ENCODE measurements at places on chromosomes 4 and X. TPM values are rescaled to one million over a fixed set of nuclear protein-coding genes. Genes with fewer than 3 reads are reported as not detected.

The XAGE1A gene
- not detected for total RNA-seq

The CT45A1 gene
- not detected for total RNA-seq

The CENPE gene
- total RNA-seq, result 2.2 TPM

The SYAP1 gene
- total RNA-seq, result 23.3 TPM

The MAB21L2 gene
- 3.4 TPM for total RNA-seq

The NSUN7 gene
- total RNA-seq, result 1.3 TPM

The TKTL2 gene
- total RNA-seq, result 0.09 TPM

- no peak for DNase-seq
Measured at GRCh38 chrX:30364229-30364628, 55.0 kb upstream of the NR0B1 start.

GRCh38 chr4:84957514-84958420 is 8.7 kb downstream of the WDFY3 start:
- no peak for DNase-seq

- no peak for DNase-seq
Measured at GRCh38 chr4:87409420-87409939, 12.9 kb upstream of the NUDT9 start.

DNA sequence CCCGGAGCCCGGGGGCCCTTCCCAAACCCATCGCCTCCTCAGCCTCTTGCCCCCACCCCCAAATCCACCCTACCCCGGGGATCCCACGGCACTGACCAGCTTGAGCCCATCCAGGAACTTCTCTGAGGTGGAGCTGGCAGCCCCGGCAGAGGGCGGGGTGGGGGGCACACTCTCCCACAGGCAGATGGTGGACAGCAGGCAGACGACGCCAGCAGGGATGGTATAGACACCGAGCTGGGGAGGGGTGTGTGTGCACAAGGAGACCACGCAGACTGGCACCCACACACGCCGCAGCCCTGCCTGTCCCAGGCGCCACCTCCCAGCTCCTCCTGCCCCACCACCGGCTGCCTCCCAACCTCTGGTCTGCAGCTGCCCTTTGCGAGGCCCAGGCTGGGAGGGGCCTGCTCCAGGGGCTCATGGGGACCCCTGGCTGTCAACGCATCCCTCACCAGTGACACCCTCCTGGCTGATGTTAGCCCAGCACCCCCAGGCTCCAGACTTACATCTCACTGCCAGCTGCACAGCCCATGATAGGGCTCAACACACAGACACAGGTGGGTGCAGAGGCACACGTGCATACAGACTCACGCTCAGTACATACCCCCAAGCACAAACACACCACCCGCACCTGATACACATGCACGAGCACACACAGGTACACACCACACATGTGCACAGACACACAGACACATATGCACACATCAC is 4.2 kb downstream of the SLC49A3 start:
- no peak for DNase-seq

GRCh38 chrX:86237482-86237881 is 89.2 kb downstream of the DACH2 start:
- no peak for DNase-seq

DNA sequence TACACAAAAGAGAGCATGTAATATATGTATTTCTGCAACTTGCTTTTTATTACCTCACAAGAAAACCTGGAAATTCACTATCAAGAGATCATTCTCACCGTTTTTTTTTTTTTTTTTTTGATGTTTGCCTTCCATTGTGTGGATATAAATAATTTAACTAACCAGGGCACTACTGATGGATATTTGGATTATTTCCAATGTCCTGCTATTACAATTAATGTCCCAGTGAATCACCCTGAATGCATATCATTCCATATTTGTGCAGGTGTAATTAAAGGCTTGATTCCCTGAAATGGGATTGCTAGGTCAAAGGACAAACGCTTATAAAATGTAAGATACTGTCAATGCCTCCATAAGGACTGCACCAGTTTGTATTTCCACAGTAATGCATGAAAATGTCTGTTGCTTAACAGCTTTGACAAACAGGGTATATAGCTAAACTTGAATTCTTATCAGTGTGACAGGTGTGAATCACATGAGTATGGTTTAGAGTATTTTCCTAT is 87.8 kb downstream of the NCAPG start:
- DNase-seq, result no peak

GRCh38 chr4:53122280-53123116 is 243.4 kb downstream of the SCFD2 start:
- no peak for DNase-seq

GRCh38 chr4:154908168-154908567 is 127.1 kb downstream of the RBM46 start:
- no peak for DNase-seq

DNA sequence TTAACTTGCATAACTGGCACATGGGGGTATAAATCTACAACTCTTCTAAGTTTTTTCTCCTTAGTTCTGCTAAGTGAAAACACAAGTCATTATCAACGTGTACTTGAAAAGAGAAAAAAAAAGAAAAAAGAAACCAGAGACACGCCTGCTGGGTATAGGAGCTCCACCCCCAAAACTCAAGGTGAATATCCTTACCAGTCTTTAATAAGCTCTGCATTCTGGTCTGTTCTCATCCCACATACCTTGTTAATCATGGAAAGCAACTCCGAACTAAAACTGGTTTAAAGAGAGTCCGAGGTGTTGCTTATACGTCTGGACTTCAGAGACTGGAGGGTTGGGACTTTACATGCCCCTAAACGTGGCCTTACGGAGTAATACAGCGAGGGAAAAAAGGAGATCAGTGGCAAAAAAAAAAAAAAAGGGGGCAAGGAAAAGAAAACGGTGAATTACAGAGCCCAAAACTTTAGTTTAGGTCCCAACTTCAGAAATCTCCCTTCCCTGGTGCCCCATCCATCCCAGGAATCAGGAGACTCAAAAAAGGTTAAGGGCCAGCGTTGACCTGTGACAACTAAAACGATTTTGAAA is 1.0 kb downstream of the PGRMC2 start:
- DNase-seq, result no peak

DNA sequence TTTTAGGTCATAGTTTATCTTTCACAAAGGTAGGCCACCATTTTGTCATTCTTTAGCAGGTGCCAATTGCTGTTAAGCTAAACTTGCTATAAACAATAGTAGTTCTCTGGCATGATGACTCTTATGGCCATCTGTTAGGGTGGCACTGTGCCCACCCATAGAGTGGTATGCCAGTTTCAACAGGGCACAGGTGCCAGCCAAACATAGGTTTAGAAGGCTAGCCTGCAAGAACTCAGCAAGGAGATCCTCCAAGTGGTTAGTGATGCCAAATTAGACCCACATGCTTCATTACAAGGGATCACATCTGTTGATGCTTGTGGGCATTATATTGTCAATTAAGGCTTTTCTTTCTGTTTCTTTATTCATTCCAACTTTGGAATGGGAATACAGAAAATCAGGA is 204.5 kb downstream of the FMR1NB start:
- no peak for DNase-seq

GRCh38 chr4:87079967-87080366 is 140.5 kb downstream of the KLHL8 start:
- DNase-seq, result no peak

GRCh38 chrX:97628326-97628725 is 744.6 kb downstream of the RPA4 start:
- DNase-seq, result no peak

GRCh38 chr4:170743633-170744032 is 653.9 kb upstream of the AADAT start:
- no peak for DNase-seq

DNA sequence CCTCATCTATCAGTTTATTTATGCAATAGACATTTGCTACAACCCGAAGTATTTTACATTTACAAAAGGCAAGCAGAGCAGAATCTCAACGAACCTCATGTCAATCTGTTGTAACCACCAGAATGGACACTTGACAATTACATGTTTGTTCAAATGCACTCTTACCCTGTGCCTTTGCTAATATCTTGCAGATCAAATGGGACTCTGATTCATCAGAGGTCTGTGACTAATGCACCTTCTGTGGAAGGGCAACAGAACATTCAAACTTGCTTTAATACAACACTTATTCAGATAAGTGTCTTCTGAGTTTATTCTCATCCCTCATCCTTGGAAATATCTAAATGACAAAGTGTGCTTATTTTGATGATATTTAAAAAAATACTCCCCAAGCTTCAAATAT is 644.7 kb upstream of the PCDH10 start:
- DNase-seq, result no peak

All from omental fat pad (tissue), 4 donors.